Motor neuron (in vitro differentiated cells): ENCODE measurements at places on chromosomes 7 and 10. TPM values are rescaled to one million over a fixed set of nuclear protein-coding genes. Genes with fewer than 3 reads are reported as not detected.

GLI3 gene
- total RNA-seq = 1.6 and 1.8 TPM in 2 replicates

ZNF727 gene
- total RNA-seq = not detected in 2 replicates

MRLN gene
- 0.47 and 1.5 TPM in 2 replicates for total RNA-seq

SYT15 gene
- 0.50 and 0.59 TPM in 2 replicates for total RNA-seq

CCDC146 gene
- 23.8 and 29.2 TPM in 2 replicates for total RNA-seq

C10orf62 gene
- total RNA-seq = 0.17 TPM in 1 of 2 replicates, not detected in the other

EBLN1 gene
- total RNA-seq = 1.2 and 1.6 TPM in 2 replicates

CALML3 gene
- total RNA-seq = not detected in 2 replicates

GTF2IRD1 gene
- total RNA-seq = 24.7 and 32.3 TPM in 2 replicates

MXI1 gene
- total RNA-seq = 15.5 and 16.7 TPM in 2 replicates

- no peak for ATAC-seq
Measured at GRCh38 chr7:110803602-110804143, 287.3 kb upstream of the LRRN3 start.

GRCh38 chr10:97549587-97550322, 22.8 kb upstream of the ANKRD2 start:
- ATAC-seq = peak; percentile 60

DNA sequence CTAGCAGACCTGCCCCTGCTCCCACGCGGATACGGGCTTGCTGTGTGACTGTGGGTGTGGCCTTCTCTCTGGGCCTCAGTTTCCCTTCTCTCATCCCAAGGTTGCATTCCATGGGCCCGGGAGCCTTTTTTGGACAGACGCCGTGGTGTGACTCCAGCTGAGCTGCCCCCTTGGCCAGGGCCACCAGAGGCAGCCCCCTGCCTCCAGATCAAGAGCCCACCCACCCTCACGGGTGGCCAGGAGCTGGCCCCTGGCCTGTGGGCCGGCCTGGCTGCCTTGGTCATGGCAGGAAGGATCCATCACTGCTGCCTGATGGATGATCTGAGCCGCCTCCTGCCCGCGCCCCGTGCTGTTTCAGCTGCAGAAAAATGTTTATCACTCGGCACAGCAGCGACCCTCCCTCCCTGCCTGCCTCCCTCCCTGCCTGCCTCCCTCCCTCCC, 27.8 kb upstream of the ELFN1 start:
- ATAC-seq = no peak

- ATAC-seq = no peak
Measured at GRCh38 chr7:156662277-156662676, 21.7 kb downstream of the RNF32 start.

- ATAC-seq = no peak
Measured at GRCh38 chr7:151838861-151839381, 38.0 kb downstream of the PRKAG2 start.

DNA sequence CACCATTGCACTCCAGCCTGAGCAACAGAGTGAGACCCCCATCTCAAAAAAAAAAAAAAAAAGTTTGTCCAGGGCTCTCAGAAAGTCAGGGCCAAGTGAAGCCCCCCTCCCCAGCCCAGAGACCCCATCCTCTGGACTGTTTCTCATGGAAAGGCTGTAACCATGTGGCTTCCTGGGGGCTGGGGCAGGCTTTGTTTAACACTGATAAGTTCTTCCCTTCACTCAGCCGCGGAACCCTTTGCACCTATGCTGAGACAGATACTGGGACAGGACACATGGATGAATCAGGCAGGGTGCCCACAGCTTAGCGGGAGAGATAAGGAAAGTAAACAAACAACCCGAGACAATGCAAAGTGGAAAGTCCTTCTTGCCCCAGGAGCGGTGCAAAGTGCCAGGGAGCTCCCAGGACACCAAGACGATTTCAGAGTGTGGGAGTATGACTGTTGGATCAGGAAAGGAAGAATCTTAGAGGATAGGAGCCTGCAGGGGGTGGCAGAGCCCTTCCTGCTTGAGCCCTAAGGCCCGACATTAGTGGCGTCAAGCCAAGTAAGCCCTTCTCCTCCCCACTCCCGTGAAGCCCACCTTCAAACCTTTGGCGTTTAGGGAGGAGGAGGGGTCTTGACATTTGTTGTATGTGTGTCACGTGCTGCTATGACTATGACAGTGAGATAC, 11.6 kb downstream of the MLXIPL start:
- peak; percentile 18 for ATAC-seq

- no peak for ATAC-seq
Measured at GRCh38 chr10:107971973-107972372, 807.5 kb upstream of the SORCS1 start.

GRCh38 chr10:102603946-102604345, 40.3 kb upstream of the TRIM8 start:
- no peak for ATAC-seq

DNA sequence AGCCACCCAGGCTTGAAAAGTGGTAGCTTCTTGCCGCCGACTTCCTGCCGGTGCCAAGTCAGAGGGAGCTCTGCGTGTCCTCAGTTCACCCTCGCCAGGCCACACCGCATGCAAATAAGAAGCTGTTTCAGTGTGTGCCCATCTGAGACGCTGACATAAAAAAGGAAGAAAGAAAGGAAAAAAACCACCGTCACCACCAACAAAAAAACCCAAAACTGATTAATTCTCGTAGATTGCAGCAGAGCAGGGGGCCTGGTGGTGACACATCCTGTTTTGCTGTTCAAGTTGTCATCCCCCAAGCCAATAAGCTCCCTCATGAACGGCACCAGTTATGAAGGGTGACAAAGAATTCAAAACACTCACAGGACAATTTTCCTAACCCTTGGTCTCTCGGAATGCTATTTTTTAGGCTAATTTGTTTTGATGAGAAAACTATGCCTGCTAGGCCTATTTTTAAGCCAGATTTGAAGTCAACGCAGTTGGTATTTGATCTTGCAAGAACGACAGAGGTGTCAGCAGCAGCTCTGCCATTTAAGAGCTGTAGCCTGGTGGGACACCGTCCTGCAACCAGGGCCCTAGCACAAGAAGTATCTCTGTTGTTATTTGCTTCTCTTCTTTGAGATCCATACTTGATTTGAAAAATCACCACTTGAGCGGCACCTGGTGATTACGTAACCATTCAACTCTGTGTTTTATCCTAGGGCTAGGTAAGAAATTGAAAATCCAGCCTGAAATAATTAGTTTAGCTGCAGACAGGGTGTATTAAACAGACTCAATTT, 145.6 kb downstream of the PFKFB3 start:
- no peak for ATAC-seq

- no peak for ATAC-seq
Measured at GRCh38 chr10:124530816-124531215, 69.2 kb downstream of the LHPP start.

DNA sequence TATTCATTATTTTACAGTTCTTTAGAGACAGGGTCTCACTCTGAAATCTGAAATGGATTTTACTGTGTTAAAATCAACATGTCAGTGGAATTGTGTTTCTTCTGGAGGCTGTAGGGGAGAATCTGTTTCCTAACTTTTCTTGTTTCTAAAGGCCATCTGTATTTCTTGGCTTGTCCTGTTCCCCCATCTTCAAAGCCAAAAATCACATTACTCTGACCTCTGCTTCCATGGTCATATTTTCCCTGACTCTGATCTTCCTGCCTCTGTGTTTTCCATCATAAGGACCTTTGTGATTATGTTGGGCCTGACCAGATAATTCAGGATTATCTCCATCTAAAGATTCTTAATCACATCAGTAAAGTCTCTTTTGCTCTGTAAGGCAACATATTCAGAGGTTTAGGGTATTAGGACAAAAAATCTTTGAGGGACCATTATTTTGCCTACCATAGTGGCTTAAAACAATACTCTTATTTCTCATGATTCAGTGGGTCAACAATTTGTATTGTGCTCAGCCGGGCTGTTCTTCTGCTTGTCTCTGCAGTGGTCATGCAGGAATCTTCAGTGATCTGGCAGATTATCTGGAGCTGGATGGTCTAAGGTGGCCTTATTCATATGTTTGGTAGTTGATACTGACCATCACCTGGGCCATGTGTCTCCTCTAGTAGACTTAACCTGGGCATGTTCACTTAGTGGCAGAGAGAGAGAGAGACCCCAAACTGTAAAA, 5.7 kb downstream of the ANLN start:
- no peak for ATAC-seq

- ATAC-seq = no peak
Measured at GRCh38 chr7:80665526-80665925, 27.1 kb downstream of the CD36 start.

DNA sequence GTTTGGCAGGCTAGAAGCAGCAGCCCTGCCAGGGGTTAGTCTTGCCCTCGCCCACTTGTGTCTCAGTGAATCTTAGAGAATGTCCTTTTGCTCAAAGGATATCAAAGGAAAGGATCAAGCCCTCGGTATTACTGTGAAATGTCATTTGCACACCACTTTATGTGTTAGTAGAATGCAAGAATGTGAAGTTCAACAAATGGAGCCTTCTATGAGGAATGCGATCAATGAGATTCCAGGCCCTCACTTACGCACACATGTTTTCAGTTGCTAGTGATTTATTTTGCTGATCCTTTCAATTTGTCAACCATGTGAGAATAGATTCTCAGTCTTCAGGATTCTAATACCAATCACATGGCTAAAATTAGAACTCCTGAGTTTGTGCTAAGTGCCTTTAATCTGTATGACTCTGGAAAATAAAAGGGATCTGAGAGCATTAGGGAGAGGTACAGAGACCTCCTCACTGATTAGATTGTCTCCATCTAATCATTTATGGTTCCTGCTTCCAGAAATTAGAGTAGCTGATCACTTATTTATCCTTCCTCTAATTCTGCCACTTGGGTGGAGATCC, 123.0 kb upstream of the SP4 start:
- ATAC-seq = peak; percentile 77

GRCh38 chr10:79898597-79899325, 50.1 kb downstream of the SFTPD start:
- no peak for ATAC-seq

DNA sequence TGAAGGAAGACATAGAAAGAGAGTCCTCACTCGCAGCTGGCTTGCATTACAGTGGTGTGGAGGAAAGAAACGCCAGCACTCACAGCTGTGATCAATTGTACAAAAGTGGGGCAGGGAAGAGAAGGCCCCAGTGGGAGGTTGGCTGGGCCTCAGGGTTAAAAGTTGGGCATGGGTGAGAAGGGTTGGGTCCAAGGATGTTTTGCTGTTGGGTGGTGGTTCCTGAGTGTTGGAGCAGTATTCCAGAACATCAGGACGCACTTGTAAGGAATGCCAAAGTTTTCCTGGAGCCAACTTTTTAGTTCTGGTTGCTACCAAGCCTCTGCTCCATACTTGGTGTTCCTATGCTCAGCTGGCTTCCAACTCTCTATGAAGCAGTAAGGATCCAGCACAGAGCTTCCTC, 55.4 kb upstream of the MKRN1 start:
- ATAC-seq = no peak

DNA sequence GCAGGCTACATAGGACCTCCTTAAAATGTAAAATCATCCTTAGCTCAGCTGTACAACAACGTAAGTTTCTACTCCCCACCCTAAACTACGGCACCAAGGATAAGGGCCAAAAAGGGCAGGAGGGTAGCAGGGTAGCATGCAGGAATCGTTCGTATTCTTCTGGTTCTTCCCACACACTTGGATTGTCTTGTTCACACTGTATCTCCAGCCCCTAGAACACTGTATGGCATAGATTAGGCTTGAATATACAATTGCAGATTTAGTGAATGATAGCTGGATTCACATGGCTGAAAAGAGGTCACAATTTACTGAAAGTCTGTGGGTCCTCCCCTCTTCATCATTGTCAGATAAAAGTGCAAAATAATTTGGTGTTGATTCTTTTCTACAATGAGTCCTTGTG, 28.2 kb upstream of the PRKAR2B start:
- ATAC-seq = no peak

DNA sequence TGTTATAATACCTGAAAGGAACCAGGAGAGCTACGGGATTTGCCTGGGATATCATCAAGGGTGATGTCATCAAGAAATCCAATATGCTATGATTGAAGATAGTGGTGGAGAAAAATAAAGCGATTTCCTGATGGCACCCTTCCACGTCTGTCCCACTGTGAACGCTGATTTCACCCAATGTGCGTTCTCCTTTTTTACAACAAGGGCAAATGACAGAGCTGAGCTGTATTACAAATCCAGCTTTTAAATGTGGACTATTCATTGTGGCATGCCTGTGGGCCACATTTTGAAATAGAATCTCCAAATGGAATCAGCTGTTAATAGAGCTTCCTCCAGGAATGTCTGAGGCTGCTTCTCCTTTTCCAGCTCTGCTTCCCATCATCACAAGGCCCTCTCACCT, 23.3 kb downstream of the SLC13A4 start:
- no peak for ATAC-seq

DNA sequence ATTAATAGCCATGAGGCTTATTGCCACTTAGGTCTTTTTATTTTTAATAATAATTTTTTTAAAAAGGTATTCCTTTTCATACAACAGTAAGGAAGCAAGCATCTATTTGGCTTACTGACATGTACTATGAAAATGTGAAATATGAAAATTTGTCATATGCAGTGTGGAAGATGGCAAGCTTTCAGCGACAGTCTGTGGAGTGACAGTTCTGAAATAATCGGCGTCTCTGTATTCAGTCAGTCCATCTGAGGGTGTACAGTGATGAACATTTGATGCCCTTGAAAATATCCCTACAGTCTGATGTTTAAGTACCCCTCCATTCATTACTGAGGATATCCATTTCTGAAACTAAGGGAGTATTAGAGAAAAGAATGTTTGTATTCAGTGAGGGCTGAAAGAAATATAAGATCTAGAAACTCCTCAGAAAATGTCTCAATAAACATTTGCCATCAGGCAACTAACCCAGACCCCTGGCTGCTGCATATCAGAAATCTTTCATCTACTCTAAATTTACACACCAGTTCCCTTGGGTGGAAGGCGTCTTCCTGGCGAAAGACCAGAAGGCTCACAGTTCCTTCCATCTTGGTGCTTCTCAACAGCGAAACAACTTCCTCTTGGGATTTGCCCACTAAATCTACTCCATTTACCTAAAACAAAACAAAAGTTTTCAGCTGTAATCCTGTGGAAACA, 440.6 kb downstream of the PARD3 start:
- no peak for ATAC-seq

GRCh38 chr7:110090110-110090820, 1000.7 kb upstream of the LRRN3 start:
- ATAC-seq = no peak

- ATAC-seq = no peak
Measured at GRCh38 chr10:26696786-26697162, 727 bp upstream of the PDSS1 start.

DNA sequence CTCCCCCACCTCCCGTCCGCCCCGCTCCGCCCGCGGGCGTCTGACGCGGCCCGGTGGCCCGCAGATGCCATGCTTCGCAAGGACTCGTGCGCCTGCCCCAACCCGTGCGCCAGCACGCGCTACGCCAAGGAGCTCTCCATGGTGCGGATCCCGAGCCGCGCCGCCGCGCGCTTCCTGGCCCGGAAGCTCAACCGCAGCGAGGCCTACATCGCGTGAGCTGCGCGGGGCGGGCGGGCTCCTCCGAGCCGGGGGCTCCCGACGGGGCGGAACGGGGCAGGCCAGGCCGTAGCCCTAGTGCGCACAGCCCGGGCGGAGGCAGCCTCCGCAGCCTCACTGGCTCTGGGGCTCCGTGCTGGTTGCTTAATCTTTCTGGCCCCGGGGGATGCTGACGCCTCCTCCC, 2.8 kb downstream of the ASIC3 start:
- peak; percentile 76 for ATAC-seq

GRCh38 chr7:157412021-157412443, 75.2 kb downstream of the DNAJB6 start:
- no peak for ATAC-seq

GRCh38 chr7:24932815-24933214, 47.2 kb downstream of the OSBPL3 start:
- ATAC-seq = no peak

GRCh38 chr10:117549100-117549585, 6.6 kb downstream of the EMX2 start:
- ATAC-seq = no peak
